ENCODE measurements at places on chromosomes 16 and 17.

DNA sequence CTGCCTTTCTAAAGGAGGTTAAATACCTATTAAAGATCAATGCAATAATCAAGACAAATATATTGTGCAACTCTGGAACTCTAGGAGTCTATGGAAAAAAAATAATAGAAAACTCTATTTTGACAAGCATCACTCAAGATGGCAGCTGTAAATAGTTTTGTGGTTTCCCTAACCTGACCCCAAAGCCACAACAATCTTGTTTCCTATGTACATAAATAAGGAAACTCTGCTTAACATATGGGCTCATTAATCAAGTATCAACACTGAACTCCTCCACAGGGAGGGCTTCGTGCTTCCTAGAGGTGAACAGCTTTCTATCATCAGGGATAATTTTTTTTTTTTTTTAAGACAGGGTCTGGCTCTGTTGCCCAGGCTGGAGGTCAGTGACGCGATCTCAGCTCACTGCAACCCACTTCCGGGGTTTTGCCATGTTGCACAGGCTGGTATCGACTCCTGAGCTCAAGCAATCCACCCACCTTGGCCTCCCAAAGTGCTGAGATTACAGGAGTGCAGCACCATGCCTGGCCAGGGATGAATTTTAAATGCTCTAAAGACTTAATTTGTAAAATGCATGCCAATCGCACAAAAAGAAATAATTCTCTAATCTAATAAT is 42.5 kb downstream of the ARHGAP17 start:
- DNase-seq: no peak

- no peak for DNase-seq
These were observed 5.1 kb downstream of the LYRM9 start for GRCh38 chr17:27888067-27888466.

DNA sequence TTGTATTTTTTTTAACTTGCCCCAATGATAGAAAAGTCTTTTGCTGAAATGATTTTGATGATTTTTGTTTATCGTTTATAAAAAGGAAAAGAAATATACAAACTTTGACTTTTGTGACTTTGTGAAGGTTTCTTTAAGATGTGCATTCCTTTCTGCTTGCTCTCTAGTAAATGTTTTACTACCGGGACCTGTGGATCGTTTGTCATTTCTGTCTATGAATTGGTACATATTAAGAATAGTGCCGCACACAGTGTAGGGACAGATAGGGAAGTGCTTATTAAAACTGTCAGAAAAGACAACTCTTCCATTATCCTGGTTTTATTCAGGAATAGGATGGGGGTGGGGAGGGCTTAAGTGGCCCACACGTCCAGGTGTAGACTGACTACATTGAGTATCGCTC is 8.1 kb upstream of the PSMC5 start:
- DNase-seq: no peak

- peak; percentile 69 for DNase-seq
These were observed 3.0 kb downstream of the RHBDF2 start for GRCh38 chr17:76497979-76498875.

- peak; percentile 28 for DNase-seq
These were observed at the start of gene FKBP10 for GRCh38 chr17:41812381-41813151. Gene FKBP10 (plus strand): TSS chr17:41813004. CDS start chr17:41813035, 31 bp downstream.

DNA sequence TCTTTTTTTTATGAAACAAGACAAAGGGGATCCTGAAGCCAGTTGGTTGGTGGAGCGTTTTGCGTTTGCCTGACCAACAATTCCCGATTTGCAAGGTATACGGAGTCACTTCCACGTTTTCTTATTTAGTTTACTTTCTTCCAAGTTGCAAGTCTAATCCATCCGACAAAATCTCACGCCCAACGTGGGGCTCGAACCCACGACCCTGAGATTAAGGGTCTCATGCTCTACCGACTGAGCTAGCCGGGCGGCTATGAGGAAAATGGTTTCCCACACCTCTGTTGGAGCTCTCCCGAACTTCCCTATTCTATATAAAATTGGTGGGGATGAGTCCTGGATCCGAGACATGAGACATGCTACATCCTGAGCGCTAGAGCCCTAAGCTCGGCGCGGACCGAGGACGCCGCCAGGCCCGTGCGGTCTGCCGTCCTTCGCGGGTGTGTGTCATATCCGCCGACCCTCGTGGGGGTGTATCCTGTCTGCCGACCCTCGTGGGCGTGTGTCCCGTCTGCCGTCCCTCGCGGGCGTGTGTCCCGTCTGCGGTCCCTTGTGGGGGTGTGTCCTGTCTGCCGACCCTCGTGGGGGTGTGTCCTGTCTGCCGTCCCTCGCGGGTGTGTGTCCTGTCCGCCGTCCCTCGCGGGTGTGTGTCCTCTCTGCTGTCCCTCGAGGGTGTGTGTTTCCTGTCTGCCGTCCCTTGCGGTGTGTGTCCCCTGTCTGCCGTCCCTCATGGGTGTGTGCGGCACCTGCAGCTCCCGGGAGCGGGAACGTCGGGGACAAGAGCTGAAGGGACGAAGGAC is 22.6 kb downstream of the ZNF213 start:
- DNase-seq: no peak

DNA sequence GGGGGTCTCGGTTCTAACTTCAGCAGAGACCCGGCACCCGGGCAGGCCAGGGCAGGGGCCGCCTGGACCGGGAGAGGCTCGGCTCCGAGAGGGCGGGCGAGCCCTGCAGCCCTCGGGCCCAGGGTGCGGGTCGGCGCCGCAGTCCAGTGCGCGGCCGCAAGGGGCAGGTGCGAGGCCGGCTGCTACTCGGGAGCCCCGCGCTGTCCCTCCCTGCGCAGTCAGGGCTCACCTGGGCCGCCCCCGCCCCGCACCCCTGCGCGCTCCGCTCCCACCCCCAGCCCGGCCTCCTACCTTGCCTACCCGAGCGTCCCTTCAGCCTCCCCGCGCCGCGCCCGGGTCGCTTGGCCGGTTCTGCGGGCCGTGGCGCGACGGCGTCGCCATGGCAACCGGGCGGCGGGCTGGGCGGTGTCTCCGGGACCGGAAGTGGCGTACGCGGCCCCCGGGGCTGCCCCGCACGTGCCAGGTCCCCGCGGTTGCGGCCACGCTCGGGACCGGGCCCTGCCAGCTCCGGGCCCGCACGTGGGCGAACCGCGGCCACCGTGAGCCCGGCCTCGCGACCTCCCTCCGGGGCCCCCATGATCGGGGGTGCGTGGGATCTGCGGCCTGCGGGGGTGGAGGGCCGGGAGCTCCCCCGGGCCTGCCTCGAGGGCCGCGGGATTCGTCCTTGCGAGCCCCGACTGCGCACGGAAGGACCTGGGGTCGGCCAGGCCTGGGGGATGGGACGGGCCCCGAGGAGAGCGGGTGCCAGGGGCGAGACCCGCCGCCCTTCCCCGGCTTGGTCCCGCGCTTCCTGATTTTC is at the start of gene CYB561:
Gene CYB561, minus strand, starts transcription at position 353 of the 799 bp plus-strand sequence. CDS start 8,759 bp downstream, outside the sequence.
- no peak for DNase-seq

DNA sequence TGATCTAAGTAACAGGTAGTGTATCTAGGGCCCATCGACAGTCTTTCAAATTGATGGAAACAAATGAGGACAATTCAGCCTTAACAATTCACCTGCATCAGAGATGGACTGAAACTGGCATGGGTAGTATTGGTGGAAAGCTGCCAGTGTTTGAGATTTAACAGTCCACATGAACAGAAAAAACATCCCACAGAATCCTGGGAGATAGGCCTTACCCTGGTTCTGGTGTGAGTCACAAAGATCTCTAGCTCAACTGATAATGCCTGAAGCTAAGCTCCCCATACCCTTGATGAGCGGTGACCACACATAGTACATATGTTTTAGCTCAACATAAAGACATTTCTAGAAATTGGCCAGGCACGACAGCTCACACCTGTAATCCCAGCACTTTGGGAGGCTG is 21.9 kb downstream of the CRK start:
- DNase-seq: no peak

DNA sequence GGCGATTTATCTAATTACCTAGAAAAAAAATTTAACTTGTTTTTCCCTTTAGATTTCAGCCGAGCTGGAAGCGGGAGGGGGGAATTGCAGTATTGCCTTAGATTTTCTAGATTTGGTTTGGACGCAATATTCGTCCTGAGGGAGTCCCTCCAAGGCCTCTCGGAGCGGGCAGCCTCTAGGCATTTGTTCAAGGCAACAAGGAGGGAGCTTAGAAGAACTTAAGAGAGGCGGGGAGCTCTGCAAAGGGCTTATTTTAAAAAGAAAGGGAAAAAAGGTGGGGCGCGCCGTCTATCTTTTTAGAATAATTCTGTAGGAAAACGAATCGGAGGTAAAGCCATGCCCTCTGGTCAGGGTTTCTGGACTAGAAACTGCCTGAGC is 407 bp upstream of the TMEM94 start:
- DNase-seq: no peak

GRCh38 chr16:74635303-74635702 is 28.4 kb upstream of the GLG1 start:
- DNase-seq: no peak

DNA sequence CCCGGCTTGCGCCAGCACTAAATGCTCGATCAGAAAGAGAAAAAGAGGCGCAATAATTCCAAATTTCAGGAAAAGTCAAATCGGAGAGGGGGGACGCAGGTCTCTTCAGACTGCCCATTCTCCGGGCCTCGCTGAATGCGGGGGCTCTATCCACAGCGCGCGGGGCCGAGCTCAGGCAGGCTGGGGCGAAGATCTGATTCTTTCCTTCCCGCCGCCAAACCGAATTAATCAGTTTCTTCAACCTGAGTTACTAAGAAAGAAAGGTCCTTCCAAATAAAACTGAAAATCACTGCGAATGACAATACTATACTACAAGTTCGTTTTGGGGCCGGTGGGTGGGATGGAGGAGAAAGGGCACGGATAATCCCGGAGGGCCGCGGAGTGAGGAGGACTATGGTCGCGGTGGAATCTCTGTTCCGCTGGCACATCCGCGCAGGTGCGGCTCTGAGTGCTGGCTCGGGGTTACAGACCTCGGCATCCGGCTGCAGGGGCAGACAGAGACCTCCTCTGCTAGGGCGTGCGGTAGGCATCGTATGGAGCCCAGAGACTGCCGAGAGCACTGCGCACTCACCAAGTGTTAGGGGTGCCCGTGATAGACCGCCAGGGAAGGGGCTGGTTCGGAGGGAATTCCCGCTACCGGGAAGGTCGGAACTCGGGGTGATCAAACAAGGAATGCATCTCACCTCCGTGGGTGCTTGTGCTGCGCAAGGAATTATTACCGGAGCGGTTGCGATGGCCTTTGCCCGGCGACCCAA is 4.0 kb upstream of the DLX4 start:
- DNase-seq: no peak

GRCh38 chr16:73949574-73950320 is 346.9 kb upstream of the PSMD7 start:
- DNase-seq: no peak

DNA sequence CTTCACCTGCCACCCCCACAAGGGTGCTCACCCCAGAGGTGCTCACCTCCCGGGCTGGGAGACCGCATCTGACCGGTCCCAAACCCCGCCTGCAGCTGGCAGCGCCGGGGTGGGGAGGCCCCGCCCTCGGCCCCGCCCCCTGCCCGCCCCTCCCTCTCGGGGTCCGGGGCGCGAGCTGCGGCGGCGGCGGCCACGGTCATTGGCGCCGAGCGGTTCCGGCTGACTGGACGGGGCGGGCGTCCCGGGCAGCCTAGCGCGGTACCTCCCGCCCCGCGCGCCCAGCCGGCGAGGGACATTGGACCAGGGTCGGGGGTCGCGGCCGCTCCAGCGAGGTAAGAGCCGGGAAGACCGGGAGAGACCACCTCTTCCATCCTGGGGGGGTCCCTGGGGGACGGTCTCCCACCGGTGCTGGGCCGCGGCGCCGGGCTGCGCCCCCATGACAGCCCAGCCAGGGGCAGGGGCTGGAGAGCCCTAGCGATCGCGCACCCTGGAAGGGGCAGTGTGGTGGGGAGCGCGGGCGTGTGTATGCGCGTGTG is at the start of gene CACNG5:
Gene CACNG5, plus strand, starts transcription at position 199 of the 536 bp plus-strand sequence. CDS start 42,216 bp downstream, outside the sequence.
- no peak for DNase-seq

DNA sequence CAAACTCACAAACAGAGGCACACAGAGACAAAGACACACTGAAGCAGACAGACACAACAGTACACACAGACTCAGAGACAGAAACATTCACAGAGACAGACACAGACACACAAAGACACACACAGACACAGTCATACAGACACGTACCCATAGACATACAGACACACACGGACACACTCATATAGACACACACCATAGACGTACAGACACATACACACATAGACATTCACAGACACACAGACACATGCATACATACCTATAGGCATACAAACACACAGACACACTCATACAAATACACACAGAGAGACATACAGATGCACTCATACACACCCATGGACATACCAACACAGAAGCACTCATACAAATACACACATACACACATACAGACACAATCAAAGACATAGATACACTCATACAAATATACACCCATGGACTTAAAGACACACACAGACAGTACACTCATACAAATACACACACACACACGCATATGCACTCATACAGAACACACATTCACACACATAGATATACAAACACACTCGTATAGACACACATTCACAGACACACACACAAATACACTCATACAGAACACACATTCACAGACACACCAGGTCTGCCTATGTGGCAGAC is 19.9 kb upstream of the MRTFB start:
- no peak for DNase-seq

- peak; percentile 51 for DNase-seq
These were observed 185.3 kb upstream of the CACNG3 start for GRCh38 chr16:24070851-24071250.

DNA sequence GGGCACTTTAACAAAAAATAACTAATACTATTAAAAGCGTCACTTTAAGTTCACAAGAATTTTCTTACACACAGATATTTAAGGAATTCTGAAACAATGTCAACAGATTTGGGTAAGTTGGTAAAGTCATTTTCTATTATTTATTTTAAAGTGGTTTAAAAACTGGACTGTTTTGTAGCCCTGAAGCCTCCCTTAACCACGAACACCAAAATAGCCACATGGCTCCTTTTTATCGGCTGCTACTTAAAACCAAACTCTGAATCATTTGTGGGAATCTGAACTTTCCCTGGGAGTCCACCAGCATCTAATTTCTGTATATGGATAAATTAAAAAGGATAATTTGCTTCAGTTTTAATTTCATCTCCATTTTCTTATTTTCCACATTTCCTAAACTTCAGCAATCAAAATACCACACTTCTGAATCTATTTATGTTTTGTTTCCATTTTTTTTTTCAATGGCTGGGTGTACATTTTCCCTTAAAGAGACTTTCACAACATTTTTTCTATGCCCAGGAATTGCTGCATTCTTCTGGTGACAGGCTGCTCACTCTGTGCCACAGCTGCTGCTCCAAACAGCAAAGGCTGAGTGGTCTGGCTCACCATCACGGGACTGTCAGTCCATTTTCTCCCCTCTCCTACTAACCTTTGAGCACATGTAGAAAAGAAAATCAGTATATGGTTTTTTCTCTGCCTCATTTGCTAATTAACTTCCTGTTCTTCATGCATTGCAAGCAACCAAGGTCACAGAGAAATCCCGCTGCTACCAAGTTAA is 255.5 kb upstream of the KCNJ16 start:
- DNase-seq: no peak

All from globus pallidus (tissue), 1 donor.